ENCODE measurements at places on chromosomes 6 and 20.

GRCh38 chr6:20148433-20148832, 63.8 kb downstream of the MBOAT1 start:
- no peak for DNase-seq

DNA sequence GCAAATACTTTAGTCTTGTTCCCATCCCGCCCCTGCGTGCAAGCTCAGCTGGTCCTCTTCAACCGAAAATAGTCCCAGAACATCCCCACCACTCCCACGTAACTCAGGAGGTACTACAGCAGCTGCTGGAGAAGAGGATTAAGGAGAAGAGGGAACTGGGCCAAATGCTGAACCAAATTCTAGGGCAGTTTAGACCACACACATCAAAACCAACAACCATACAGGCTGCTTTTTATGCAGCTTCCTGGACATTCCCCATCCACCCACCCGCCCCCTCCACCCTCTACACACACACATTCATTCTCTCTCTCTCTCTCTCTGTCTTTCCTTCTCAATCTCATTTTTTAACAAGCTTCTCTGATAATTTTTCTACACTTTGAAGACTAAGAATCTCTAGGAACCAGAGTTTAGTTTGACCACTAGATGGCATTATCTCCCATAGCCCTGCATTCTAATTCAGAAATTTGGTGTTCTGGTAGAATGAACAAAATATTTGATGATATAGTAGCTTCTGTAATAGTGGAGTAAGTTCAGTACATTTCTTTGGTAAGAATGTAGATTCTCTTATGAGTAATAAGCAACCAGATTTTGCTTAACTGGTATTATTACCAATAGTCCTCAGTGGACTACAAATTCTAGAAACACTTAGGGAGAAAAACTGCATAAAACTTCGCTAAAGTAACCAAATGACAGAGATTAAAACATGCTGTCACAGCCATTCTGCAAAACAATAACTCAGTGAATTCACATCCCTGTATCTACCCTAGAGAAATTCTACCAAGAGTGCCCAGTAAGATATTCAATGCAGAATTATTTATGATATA, 52.1 kb upstream of the BEND6 start:
- DNase-seq = no peak

GRCh38 chr20:32231847-32232246, 24.2 kb downstream of the POFUT1 start:
- no peak for DNase-seq

DNA sequence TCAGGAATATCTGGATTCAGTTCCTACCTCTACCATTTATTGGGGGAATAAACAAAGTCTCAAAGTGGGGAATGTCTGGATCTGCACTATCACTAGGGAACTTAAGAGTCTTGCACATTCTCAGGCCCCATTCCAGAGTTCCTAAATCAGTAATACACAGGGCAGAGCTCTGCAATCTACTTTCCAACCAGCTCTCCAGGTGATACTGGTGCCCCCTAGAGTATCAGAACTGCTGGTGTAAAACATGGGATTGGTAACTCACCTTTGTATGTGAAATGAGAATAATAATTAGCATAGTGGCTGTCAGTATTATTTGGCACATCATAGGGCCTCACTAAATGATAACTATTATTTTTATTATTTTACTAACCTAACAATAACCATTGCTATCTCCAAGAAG, 278.8 kb upstream of the IMPG1 start:
- peak; percentile 18 for DNase-seq

GRCh38 chr20:50690650-50691572, at the start of gene RIPOR3:
RIPOR3 (minus strand) TSS chr20:50691542; CDS start chr20:50691128, 414 bp downstream.
- no peak for DNase-seq

DNA sequence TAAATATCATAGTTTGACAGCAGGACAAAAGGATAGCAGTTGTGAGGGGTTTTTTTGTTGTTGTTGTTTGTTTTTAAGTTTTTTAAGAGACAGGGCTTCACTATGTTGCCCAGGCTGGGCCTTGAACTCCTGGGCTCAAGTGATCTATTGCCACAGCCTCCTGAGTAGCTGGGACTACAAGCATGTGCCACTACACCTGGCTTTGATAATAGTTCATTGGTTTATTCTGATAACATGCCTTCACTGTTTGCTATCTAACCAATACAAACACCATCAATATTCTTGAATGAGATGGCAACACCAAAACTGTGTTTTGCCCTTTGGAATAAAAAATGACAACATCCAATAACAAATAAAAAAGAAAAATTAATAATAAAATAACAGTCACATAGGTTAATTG, 41.2 kb downstream of the FAM184A start:
- no peak for DNase-seq

GRCh38 chr6:110448846-110449540, 27.4 kb downstream of the SLC22A16 start:
- no peak for DNase-seq

DNA sequence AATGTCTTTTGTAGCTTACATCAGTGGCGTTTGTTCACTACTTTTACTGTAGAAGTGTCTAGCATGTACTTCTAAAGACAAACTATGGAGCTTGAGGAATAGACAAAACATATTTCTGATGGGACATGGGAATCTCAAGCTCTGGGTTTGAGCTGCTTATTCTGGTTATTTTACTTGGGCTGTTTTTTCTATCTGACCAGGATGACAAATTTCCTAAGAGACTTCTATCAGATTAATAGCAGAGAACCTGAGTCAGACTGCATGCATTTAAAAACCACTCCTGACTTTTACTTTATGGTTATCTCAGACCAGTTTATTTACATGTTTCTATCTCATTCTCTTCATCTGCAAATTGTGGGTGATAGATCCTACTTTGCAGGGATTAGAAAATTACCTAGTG, 1282.3 kb upstream of the GJE1 start:
- no peak for DNase-seq

- DNase-seq = no peak
These were observed 90.4 kb downstream of the TNFAIP3 start for GRCh38 chr6:137957471-137957870.

GRCh38 chr6:168147205-168147738, 68.3 kb upstream of the FRMD1 start:
- peak; percentile 41 for DNase-seq

DNA sequence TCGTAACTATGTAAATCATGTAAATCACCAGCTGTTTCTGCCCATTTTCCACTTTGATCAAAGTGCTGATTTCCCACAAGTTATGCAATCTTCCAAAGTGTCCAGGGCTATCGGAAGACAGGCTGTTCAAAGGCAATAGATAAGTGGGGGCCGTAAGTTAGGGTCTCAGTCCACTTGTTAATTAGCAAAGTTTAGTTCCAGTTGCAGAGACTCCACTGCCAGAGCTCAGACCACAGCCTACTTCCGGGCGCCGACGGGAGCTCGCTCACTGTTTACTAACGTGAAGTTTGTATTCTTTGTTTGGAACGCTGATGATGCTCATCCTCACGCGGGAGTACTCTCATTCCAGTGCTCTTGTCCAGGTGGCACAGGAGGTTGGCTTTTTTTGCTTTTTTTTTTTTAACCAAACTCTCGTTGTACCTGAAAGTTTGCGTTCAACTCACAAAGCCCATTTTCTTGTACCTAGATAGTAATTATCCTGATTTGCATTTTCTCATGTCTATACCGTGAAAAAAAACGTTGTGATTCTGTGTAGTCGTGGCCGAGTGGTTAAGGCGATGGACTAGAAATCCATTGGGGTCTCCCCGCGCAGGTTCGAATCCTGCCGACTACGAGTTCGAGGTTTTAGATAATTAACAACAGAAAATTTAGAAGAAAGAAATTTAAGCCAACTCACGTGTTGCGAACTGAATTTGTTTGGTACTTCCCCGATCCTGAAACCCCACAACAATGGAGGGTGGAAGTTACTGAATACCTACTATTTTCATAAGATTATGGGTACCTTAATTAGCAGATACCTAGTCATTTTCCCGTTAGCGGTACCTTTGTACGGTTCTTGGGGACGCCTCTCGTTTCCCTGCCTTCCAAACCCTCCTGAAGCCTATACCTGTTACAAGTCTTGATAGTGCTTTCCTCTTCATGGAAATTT, 29.9 kb upstream of the ZNF184 start:
- DNase-seq = peak; percentile 62
